ENCODE measurements at places on chromosomes 5 and 9.

- no peak for DNase-seq
Measured at GRCh38 chr5:37831821-37832534, 7.9 kb downstream of the GDNF start.

DNA sequence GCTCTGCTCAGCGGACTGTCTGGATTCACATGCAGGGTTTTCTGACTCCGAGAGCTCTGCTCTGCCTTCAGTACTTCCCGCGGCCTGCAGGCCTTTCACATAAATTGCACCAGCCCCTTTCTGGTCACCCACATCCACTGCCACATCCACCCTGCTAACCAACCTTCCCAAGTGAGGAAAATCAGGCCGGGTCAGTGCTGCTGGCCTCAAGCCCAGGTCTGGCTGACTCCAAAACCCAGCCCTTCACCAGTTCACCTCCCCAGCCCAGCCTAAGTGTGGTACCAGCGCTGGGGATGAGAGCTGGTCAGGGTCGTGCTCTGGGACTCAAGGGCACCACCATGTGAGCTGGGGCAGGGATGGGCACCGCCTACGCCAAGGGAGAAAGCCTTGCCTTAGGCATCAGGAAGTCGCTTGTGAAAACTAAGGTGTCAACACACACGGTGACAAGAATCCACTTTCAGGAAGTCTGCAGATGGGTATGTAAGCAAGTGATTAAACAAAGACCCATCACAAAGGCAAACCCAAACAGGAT is 12.3 kb downstream of the LMAN2 start:
- no peak for DNase-seq

GRCh38 chr9:84169240-84169639 is 171.3 kb downstream of the SLC28A3 start:
- DNase-seq = no peak

GRCh38 chr5:119370486-119370885 is 14.7 kb downstream of the TNFAIP8 start:
- DNase-seq = no peak

DNA sequence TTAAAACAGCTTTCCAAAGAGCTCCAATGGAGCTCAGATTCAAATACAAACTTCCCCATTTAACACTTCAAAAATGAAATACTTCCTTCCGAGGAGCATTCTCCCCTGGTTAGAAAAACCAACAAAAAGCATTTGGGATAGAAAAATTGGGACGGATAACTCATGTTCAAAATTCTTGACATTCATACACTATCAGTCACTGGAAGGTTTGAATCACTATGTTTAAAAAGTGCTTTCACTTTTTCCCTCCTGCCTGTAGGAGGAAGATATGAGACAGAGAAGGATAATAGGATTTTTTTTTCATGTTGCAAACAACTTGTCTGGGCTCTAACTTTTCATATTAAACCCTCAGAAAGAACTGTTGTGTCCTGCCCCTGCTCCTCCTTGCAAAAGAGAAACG is 412.0 kb downstream of the ACTL7B start:
- no peak for DNase-seq

DNA sequence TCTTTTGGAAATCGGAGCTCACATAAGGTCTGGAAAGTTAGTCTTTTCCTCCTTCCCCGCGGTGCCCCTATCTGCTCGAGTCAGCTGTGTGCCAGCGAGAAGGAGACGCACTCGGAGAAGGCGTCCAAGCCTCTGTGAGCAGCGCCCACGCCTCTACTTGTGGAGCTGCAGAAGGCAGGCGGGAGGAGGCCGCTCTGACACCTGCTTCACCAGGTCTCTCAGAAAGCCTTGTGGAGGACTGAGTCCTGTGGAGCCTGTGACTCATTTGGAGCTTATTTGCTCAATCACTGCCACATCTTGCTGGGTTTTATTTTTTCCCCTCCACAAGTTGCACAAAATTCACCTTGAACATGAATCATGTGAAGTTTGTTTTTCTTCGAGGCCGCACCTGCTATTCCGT is 117.5 kb downstream of the IRX2 start:
- DNase-seq = no peak

- no peak for DNase-seq
Measured at GRCh38 chr5:62568800-62569432, 9.7 kb upstream of the LRRC70 start.

DNA sequence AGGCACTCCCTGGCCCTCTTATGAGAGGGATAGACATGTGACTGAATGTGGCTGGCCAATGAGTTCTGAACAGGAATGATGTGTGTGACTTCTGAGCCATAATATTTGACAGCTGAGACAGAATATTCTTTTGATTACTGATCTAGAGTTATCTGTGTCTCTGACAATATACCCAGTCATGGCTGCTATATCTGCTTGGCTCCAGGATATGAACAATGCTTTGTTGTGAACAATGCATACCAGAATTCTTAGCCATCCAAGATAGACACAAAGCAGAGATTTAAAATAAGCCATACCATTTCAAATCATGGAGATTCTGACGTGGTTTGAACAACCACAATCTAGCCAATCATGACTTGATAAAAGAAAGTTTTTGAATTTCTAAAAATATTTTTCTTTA is 840.3 kb upstream of the SEMA6A start:
- DNase-seq = no peak

DNA sequence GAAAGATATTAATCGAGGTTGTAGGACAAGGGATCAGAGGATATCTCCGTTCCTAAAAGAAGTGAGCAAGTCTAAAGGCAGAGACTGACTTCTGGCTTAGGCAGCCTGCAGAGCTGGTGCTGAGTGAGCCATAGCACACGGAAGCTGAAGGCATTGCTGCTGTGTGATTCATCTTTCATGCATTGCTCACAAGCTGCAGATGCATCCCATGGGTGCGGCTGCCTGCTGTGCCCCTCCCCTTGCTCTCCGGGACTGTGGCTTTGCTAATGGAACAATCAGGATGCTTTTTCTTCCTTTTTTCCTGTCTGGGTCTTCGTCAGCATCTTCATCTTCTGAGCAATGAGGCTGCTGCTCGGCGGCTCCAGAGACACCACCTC is 341.4 kb downstream of the DIRAS2 start:
- no peak for DNase-seq

DNA sequence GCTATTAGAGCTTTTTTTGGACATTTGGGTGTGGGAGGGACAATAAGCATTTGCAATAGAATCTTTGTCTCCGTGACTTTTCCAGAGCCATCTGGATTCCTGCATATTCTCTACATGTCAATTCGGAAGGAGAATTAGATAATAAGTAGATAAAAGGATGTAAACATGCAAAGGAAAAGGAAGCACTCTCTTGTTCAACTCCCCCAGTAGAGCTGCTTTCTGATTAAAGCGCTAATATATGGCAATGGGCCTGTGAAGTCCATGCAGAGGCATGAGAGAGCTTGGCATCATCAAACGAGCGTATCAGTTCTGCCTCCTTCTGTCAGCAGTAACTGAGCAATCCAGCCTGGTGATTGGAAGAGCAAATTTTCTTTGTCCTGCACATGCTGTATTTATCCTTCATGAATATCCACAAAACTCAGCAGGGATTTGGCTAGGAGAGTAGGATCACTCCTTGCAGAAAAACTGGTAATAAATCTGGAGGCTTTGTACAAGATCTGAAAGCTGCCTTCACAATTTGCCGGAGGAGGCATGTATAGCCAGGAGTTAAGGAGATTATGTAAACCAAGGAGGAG is 1752.9 kb downstream of the MAT2B start:
- no peak for DNase-seq

DNA sequence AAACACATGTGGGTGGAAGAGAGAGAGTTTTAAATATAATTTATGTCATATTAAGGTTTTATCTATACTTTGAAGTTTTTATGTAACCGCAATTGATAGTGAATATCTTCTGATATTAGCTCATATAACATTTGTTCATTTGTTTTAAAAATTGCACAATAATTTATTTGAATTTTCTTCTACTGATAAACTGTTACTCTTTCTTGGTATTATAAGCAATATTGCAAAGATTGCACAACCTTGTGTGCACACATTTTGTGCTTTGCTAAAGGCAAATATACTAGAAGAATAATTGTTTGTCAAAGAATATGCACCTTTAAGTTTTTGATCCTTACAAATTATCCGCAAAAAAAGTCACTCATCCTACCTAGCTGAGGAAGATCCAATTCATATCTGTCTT is 275.7 kb downstream of the TLR4 start:
- DNase-seq = no peak

DNA sequence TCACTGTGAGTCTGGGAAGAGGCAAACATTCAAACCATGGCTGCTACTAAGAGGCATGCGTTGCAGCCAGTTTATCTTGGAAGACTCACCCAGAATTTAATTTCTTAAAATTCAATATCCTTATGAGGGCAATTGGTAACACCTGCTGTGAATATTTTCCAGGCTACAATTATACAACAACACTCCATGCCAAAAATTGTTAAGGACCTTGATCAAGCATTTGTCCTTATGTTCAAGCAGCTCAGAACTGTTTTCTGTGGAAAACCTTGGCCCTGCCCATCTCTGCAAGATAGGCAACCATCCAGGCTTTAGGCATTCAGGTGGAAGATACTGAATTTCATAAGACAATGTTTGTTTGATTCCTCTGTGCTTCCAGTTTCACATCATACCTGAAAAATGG is 327.8 kb downstream of the FBXL7 start:
- DNase-seq = no peak

GRCh38 chr5:168176941-168177340 is 114.5 kb upstream of the WWC1 start:
- DNase-seq = no peak

- DNase-seq = no peak
Measured at GRCh38 chr5:38011668-38012188, 171.9 kb upstream of the GDNF start.

GRCh38 chr9:31335529-31336234 is 1048.8 kb upstream of the ACO1 start:
- DNase-seq = no peak

GRCh38 chr5:82356808-82357671 is 78.9 kb upstream of the RPS23 start:
- DNase-seq = no peak

DNA sequence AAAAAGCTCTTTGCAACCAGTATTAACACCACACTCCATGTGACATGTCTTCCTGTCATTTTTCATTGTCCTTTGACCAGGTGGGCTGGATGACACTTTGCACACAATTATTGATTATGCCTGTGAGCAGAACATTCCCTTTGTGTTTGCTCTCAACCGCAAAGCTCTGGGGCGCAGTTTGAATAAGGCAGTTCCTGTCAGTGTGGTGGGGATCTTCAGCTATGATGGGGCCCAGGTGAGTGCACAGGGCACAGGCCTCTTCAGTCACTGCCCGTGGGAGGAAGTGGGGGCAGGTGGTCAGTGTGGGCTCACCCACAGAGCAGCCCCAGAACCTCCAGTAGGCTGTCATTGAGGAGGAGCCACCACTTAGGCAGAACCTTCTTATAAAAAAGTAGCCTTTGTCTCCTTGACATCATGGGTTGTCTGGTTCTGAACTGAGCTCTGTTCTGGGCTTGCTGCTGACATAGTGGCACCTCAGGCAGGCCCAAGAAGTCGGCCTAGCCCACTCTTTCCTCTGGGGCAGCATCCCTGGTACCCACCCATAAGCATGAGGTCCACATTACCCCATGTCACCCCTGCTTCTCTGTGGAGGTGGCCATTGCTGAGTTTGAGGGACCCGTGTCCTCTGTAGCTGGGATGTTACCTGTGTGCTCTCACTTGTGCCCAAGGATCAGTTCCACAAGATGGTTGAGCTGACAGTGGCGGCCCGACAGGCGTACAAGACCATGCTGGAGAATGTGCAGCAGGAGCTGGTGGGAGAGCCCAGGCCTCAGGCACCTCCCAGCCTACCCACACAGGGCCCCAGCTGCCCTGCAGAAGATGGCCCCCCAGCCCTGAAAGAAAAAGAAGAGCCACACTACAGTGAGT is 39.3 kb downstream of the SECISBP2 start:
- DNase-seq = no peak

DNA sequence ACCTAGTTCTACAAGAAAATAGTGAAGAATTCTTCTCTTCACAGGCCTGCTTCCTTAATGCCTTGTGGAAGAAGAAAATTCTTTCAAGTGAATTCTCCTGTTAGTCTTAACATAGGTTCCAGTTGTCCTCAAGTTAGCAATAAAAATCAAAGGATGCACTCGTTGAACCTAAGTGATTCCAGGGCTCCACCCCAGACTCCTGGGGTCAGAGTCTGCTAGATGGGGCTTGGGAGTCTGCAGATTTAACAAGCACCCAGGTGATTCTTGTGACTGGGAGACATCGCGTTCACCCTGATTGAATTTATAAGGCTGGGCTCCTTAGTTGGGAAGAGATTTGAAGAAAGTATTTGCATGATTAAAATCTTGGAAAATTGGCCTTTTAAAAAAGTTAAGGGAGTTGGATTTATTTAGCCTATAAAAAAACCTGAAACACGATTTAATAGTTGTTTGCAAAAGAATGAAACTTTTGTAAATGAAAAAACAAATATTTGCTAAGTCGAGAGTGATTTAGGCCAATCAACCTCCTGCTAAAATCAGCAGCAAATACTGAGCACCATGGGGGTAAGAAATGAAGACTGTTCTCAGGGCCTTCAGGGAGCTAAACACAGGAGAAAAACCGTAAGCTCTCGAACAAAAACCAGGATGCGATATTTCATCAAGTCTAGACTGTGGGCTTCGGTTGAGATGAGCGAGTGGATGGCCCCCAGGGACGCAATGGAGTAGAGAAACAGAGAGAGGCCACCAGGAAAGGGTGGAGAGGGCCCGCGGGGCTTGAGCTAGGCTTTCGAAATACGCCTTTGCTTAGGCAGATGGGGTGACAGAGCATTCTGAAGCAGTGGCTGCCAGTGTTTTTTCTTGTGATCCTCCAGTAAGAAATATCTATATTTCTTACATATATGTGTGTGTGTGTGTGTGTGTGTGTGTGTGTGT is 86.9 kb upstream of the TTC23L start:
- no peak for DNase-seq

DNA sequence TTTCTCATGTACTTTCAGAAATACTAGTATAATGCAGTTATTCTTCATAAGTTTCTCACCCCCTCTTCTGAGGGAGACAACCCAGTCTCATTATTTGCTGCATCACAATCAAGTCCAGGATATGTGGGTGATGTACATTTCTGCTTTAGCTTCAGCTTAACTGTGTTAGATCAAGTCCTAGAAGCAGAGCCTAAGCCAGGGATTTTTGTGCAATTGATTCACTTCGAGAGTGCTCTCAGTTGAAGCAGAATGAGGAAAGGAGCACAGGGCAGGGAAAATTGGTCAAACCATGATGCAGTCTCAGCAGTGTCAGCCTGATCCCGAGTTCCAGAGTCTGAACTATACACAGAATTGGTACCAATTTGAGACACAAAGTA is 15.1 kb downstream of the HNRNPK start:
- no peak for DNase-seq
